Natural killer cell (primary cell): ENCODE measurements at places on chromosomes 6 and 20. TPM values are rescaled to one million over a fixed set of nuclear protein-coding genes. Genes with fewer than 3 reads are reported as not detected.
A peak's percentile ranks its signal among the peaks of the same experiment; 100 is the strongest.

DNA sequence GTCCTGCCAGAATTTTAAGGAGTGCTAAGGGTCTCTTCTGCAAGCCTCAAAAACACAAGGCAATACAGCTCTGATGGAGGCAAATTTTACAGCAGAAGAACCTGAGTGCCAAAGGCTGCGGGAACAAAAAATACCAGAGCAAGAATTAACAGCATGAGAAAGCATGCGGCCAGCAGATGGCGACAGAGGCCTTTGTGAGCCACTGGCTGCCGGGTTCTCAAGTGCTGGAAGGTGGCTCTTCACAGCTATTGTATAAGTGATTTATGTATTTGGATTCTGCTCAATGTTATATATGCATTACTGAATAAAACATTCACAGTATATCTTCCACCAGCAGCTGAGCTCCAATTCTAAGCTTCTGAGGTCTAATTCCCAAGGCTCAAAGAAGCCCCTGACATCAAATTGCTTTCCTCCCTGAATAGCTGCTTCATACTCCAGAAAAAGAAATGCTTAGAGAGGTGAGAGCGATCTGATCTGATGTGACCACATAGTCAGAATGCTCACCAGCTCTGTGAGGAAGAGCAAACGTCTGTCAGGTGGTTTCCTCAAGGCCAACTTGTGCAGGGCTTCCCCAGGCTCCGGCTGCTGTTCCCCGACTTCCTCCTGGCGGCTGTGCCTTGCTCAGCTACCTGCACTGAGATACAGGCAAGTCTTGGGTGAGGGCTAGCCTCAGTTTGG, 58.6 kb downstream of the PPP1R3G start:
- peak; percentile 79 for DNase-seq

DNA sequence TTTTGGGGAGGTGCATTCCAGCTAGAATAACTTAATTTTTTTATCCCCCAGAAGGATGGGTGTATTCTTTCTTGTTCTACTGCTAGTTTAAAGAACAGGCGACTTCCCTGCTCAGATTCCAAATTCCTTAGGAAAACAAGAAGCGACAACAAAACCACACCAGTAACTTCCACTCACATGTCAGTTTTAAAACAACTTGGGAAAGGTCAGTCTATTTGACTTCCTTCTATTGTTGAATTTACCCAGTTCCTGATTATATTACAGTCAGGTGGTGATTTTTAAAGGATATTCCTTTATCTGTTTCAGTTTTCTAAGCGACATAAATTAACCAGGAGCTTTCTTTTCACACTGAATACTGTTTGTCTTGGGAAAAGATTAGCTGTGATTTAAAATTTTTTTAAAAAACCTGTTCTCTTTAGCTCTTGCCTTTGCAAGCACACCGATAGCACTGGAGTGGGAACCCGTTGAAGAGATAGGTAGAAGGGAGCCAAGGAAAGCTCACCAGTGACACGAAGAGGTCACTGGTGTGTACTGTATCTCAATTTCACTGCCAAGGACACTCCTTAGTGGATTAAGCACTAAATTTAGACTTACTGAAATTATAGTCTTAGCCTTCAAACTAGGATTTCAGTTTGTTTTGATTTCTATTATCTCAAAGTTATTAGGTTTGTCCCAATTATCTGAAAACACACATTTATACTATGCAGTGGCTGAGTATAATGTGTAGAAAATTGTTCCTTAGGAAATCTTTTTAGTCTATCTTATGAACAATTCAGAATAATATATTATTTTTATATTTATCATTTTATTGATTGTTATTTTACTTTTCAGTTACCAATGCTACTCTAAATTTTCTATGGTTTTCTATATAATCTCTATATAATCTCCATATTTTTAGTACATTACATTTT, 22.3 kb downstream of the MARCKS start:
- DNase-seq = peak; percentile 55

- no peak for DNase-seq
Measured at GRCh38 chr6:132907914-132908313, 93.5 kb downstream of the RPS12 start.

LST1 gene
- total RNA-seq = 50.5 TPM

HLA-DPB1 gene
- total RNA-seq = 131 TPM

DNA sequence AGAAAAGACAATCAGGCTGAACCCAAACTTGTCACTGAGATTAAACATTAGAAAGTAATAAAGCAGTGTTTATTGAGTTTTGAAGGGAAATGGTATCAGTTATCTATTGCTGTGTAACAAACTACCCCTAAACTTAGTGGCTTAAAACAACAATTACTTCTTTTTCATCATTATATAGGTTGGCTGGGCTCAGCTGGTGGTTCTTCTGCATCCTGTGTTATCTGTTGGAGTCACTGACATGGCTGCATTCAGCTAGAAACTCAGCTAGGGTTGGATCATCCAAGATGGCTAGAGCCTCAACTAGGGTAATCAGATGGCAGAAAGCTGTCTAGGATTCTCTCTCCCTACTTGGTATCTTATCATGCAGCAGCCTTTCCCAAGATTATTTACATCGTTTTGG, 12.5 kb upstream of the RIN2 start:
- no peak for DNase-seq

- DNase-seq = no peak
Measured at GRCh38 chr6:132400555-132400882, 756 bp downstream of the MOXD1 start.

DNA sequence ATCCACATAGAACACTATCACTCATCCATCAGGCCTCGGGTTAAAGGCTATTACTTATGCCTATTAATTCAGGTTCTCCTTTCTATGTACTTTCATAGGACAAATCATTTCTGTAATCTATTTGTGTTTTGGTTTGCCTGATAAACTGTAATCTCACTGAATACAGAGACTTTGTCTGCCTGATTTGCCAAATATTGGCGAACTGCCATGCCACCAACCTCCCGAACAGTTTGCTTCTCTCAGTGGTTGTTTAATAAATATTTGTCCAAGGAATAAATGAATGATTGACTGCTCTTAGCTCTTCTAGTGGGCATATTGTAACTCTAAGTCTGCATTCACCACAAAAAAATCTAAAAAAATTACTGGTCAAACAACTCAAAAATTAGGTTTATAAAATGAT, 170.1 kb upstream of the ZFP64 start:
- DNase-seq = no peak

GRCh38 chr20:23492292-23492691, 1.4 kb downstream of the CST8 start:
- DNase-seq = no peak

DNA sequence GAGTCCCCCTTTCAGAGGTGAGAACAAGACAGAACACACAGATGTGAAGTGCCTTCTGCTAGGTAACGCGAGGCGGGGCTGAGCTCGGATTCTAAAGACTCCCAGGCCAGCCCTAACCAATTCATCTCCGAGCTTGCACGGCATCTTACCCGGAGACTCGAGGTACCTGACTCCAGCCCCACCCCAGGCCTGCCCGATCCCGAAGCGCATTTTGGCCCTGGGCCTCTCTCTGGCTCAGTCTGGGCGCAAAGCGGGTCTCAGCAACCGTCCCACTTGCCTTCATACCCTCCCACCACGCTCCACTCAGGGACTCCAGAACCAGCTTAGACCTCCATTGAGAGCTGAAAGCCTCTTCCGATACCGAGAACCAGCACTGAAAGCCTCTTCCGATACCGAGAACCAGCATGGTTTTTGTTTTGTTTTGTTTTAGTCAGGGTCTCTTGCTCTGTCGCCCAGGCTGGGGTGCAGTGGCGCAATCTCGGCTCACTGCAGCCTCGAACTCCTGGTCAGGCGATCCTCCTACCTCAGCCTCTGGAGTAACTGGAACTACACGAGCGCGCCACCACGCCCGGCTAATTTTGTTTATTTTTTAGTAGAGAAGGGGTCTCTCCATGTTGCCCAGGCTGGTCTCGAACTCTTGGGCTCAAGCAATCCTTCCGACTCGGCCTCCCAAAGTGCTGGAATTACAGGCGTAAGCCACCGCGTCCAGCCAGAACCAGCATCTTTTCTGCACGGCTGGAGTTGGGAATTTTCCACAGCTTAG, 557 bp upstream of the DYNLRB1 start:
- peak; percentile 35 for DNase-seq

DNA sequence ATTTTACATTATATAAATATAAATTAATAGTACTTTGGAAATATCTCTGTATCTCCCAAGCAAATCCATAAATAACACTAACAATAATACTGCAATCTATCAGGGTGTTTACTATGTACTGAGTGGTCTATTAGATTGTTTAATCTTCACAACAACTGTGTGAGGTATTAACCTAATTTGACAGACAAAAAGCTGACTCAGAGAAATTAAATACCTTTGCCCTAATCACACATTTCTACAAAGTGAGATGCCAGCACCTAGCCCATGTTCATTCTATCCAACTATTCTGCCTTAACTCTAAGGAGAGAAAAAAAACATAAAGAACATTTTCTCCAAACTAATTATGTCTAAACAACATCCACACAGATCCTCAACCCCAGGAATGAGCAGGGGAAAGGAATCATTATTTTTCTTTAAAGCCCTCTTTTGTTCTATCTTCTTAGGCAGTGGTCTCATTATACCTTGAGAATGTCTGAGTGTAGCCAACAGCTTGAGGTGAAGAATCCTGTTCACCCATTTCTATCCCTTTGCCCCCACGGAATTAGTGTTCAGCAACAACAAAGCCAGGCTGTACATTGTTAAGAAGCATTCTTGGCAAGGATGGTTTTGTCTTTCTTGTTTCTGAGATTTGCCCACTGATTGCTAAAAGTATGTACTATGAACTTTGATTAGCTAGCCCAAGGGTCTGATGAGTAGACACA, 42.7 kb downstream of the PRL start:
- DNase-seq = no peak
